ENCODE measurements at places on chromosomes 1 and 21. TPM values are rescaled to one million over a fixed set of nuclear protein-coding genes. Genes with fewer than 3 reads are reported as not detected.

NCAM2 gene
- total RNA-seq = not detected

JAM2 gene
- total RNA-seq = 0.05 TPM

RGL1 gene
- total RNA-seq = 2.6 TPM

SLC25A44 gene
- total RNA-seq = 27.5 TPM

ATAD3C gene
- 0.69 TPM for total RNA-seq

IVL gene
- total RNA-seq = not detected

TMEM79 gene
- 11.6 TPM for total RNA-seq

CRP gene
- not detected for total RNA-seq

MUL1 gene
- total RNA-seq = 17.4 TPM

UBE2Q1 gene
- 106 TPM for total RNA-seq

FCRL5 gene
- not detected for total RNA-seq

BNIPL gene
- 0.99 TPM for total RNA-seq

SLC45A1 gene
- total RNA-seq = 0.44 TPM

- no peak for DNase-seq
- no peak overlapping the region for H3K27ac ChIP-seq
- H3K4me1 ChIP-seq = no peaks in the 10 kb centered on the region
- no peak overlapping the region for H3K4me3 ChIP-seq
- peaks cover 9% of the 10 kb centered on the region for H3K27me3 ChIP-seq
Measured at GRCh38 chr1:111099289-111099688, 40.6 kb downstream of the DRAM2 start.

GRCh38 chr1:145978854-145979745 is 14.6 kb downstream of the POLR3GL start:
- peak; percentile 91 for DNase-seq
- H3K4me1 ChIP-seq = peaks cover 32% of the 10 kb centered on the region
- H3K27ac ChIP-seq = no peak overlapping the region
- no peak overlapping the region for H3K4me3 ChIP-seq
- no peaks in the 10 kb centered on the region for H3K27me3 ChIP-seq

DNA sequence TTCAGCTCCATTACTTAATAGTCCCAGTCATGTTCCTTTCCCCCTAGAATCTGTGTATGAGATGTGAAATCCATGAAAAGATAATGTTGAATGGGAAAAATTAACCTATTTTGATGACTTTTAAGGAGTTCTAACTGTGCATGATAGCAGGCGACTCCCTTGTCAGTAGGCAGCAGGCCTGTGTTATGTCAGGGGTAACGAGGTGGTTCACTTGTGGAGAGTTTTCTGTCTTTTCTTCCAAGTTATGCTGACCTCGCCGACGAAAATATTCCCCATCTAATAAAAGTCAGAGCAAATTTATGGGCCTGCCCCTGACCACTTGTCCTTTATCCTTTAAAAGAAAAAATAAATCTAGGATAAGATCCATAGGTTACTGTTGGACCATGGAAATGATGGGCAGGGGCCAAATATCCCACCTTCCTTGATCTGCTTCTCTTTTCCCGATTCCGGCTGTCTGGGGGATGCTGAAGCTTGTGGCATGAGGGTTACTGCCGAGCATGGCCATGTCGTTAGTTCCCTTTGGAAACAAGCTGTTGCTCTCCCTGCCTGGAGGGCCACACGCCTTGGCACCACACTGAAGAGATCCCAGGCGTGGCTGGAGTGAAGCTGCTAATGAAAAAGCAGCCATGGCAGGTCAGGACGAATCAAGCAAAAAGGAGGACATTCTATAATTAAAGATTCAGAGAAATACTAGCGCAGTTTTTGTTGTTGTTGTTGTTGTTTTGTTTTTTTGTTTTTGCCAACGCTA is 93.8 kb downstream of the ROR1 start:
- H3K27ac ChIP-seq = no peak overlapping the region
- DNase-seq = no peak
- no peaks in the 10 kb centered on the region for H3K4me1 ChIP-seq
- no peaks in the 10 kb centered on the region for H3K36me3 ChIP-seq
- no peak overlapping the region for H3K4me3 ChIP-seq
- H3K27me3 ChIP-seq = peaks cover 2% of the 10 kb centered on the region

- no peaks in the 10 kb centered on the region for H3K27me3 ChIP-seq
- peaks cover 51% of the 10 kb centered on the region for H3K36me3 ChIP-seq
- DNase-seq = no peak
- no peak overlapping the region for H3K4me3 ChIP-seq
Measured at GRCh38 chr1:222627232-222627631, 9.3 kb downstream of the MIA3 start.

GRCh38 chr1:207883104-207883651 is 27.7 kb downstream of the CD34 start:
- peaks cover 50% of the 10 kb centered on the region for H3K4me1 ChIP-seq
- DNase-seq = peak; percentile 35
- peaks cover 3% of the 10 kb centered on the region for H3K36me3 ChIP-seq
- peak overlapping the region; percentile 98 for H3K27ac ChIP-seq
- H3K4me3 ChIP-seq = peak overlapping the region; percentile 76

GRCh38 chr1:204863730-204864129 is 6.9 kb upstream of the NFASC start:
- no peaks in the 10 kb centered on the region for H3K4me1 ChIP-seq
- H3K4me3 ChIP-seq = no peak overlapping the region
- peaks cover 29% of the 10 kb centered on the region for H3K27me3 ChIP-seq
- no peak for DNase-seq

DNA sequence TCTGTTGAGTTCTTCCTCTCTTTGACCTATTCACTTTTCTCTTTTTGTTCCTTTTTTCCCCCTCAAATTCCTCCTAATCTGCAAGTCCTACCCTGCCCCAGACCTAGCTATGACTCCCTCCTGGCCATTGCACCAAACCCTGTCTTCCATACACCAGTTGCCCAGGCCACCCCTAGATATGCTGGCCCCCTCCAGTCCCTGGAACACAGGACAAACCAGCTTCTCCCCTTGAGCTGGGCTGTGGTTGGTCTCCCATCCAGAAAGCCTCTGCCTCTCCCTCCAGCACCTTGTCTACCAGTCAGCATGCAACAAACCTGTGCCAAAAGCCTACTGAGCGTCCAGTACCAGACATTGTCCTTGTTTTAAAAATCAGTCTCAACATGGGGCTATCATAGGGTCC is 59.4 kb downstream of the ELK4 start:
- H3K27me3 ChIP-seq = peaks cover 51% of the 10 kb centered on the region
- no peak overlapping the region for H3K4me3 ChIP-seq
- H3K36me3 ChIP-seq = no peaks in the 10 kb centered on the region
- H3K4me1 ChIP-seq = peaks cover 2% of the 10 kb centered on the region

DNA sequence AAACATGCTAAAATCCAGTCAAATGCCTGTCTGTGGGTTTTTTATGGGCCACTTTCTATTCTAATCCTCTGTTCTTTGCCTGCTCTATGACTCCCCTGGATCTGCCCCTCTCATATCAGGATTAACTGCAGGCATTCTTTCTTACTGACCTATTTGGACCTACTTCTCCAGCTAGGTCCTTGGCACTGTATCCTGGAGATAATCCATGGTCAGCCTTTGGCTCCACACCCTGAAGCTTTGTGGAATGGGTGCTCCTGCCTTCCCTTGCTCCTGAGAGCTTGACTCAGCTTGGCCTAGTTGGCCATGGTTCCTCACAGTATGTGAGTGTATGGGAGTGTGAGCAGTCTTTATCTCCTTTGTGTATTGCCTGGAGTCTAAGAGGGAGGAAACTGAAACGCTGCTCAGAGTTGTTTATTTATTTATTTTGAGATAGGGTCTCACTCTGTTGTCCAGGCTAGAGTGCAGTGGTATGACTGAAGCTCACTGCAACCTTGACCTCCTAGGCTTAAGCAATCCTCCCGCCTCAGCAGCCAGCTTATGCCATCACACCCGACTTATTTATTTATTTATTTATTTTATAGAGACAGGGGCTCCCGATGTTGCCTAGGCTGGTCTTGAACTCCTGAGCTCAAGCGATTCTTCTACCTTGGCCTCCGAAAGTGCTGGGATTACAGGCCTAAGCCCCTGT is 28.7 kb upstream of the CDC14A start:
- peaks cover 5% of the 10 kb centered on the region for H3K36me3 ChIP-seq
- peaks cover 2% of the 10 kb centered on the region for H3K4me1 ChIP-seq
- DNase-seq = no peak
- no peak overlapping the region for H3K27ac ChIP-seq
- no peak overlapping the region for H3K4me3 ChIP-seq

DNA sequence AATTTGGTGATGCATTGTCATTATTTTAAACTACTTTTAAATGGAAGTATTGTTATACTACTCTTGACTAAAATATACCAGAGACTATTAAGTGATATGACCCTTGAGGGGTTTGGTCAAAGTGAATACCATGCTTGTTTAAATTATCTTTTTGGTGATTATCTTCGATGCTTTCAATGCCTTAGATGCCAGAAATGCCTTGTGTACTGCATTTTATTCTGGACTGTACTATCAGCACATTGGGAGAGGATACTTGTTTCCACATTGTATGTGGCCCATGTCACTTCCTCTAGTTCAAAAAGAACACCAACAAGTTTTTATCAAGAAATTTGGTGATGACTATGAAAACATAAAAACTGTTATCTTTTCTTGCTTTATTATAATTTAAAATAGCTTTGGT is 16.3 kb downstream of the MAP3K7CL start:
- peaks cover 22% of the 10 kb centered on the region for H3K4me1 ChIP-seq
- peaks cover 2% of the 10 kb centered on the region for H3K36me3 ChIP-seq
- H3K4me3 ChIP-seq = no peak overlapping the region
- no peaks in the 10 kb centered on the region for H3K27me3 ChIP-seq

DNA sequence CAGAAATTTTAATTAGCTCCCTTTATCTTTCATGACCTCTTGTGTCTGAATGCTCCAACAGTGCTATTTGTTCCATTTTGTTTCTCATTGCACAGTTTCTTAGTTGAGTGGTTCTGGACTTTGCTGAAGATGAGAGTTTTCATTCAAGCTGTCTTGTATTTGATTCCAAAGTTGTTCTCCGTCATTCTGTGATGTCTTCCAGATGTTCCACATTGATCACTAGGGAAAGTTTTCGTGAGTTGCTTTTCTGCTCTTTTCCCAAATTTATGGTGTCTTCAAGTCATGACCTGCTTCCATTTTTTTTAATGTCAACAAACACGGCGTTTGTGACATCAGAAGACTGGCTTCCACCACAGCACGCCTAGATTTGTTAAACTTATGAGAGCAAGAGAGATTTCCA is 575.5 kb downstream of the MRPL39 start:
- H3K27ac ChIP-seq = no peak overlapping the region
- no peaks in the 10 kb centered on the region for H3K36me3 ChIP-seq
- no peaks in the 10 kb centered on the region for H3K27me3 ChIP-seq
- H3K4me1 ChIP-seq = no peaks in the 10 kb centered on the region
- DNase-seq = no peak

- no peaks in the 10 kb centered on the region for H3K36me3 ChIP-seq
- H3K27me3 ChIP-seq = no peaks in the 10 kb centered on the region
- H3K4me3 ChIP-seq = no peak overlapping the region
- H3K27ac ChIP-seq = no peak overlapping the region
- H3K4me1 ChIP-seq = peaks cover 2% of the 10 kb centered on the region
Measured at GRCh38 chr1:210565306-210565705, 236.6 kb downstream of the HHAT start.

DNA sequence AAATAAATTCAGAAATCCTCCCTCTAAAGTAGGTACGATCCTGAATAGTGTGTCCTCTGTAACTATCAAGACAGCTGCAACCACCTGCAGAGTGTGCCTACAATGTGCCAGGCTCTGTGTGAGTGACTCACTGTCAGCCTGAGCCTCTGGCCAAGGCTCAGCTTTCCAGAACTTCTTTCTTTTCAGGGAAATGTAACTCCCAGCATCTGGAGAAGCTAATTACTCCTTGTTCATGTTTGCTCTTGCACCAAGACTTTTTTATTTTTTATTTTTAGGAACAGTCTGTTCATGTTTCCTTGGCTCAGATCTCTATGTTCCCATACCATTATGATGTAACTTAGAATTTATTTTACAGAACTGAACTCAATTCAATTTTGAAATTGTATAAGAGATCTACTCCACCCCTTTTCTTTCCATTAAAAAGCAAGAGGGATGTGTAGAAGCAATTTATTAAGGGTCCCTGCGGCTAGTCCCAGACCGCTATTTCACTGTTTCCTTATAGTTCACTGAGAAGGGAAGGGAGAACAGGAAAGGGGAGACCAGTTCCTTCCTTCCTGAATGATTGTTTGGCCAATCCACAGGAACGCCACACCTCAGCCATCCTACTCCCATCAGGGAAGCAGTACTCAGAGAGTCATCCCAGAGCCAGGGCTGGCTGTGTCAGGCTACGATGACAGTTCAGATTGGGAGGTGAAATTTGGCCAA is 112.4 kb upstream of the ZNF648 start:
- peaks cover 2% of the 10 kb centered on the region for H3K27me3 ChIP-seq
- H3K4me3 ChIP-seq = no peak overlapping the region

DNA sequence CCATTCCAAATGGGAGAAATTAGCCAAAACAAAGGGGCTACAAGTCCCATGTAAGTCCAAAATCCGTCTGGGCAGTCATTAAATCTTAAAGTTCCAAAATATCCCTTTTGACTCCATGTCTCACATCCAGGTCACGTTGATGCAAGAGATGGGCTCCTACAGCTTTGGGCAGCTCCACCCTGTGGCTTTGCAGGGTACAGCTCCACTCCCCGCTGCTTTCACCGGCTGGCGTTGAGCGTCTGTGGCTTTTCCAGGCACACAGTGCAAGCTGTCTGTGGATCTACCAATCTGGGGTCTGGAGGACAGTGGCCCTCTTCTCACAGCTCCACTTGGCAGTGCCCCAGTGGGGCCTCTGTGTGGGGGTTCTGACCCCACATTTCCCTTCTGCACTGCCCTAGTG is 130.2 kb downstream of the TPR start:
- no peak for DNase-seq
- no peak overlapping the region for H3K4me3 ChIP-seq
- H3K27ac ChIP-seq = no peak overlapping the region
- H3K36me3 ChIP-seq = no peaks in the 10 kb centered on the region

GRCh38 chr1:11358984-11359383 is 86.0 kb downstream of the UBIAD1 start:
- DNase-seq = no peak
- H3K4me1 ChIP-seq = no peaks in the 10 kb centered on the region
- peaks cover 3% of the 10 kb centered on the region for H3K27me3 ChIP-seq
- H3K4me3 ChIP-seq = no peak overlapping the region

GRCh38 chr1:84510668-84511067 is 4.3 kb upstream of the GNG5 start:
- no peak for DNase-seq
- no peak overlapping the region for H3K4me3 ChIP-seq
- no peaks in the 10 kb centered on the region for H3K27me3 ChIP-seq
- H3K4me1 ChIP-seq = peaks cover 8% of the 10 kb centered on the region

DNA sequence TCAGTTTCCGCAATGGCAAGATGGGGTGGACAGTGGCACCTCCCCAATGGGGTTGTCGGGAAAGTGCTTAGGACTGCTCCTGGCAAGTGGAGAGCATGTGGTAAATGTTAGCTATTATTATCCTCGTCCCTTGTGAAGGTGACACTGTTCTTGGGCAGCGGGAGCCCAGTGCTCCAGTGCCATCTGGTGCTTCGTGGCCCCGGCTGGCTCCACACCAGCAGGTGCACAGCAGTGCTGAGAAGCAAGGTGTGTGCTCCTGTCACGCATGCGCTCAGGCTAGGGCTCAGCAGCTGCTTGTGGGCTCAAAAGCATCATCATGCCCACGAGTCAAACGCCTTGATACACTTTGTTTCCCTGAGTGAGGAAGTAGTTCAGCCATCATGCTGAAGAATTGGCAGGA is 24.9 kb upstream of the KCNC4 start:
- no peaks in the 10 kb centered on the region for H3K36me3 ChIP-seq
- H3K4me1 ChIP-seq = no peaks in the 10 kb centered on the region
- H3K4me3 ChIP-seq = no peak overlapping the region
- DNase-seq = no peak
- H3K27ac ChIP-seq = no peak overlapping the region

GRCh38 chr1:230280906-230281413 is 145.2 kb downstream of the PGBD5 start:
- H3K4me3 ChIP-seq = no peak overlapping the region
- H3K27me3 ChIP-seq = no peaks in the 10 kb centered on the region
- no peak for DNase-seq
- no peak overlapping the region for H3K27ac ChIP-seq

- peaks cover 31% of the 10 kb centered on the region for H3K36me3 ChIP-seq
- peaks cover 54% of the 10 kb centered on the region for H3K4me1 ChIP-seq
- no peak overlapping the region for H3K4me3 ChIP-seq
Measured at GRCh38 chr1:21278208-21278859, 11.9 kb downstream of the ECE1 start.

Data from activated CD4-positive, alpha-beta T cell treated with anti-CD3 and anti-CD28 coated beads, Interleukin-2, amount 10 ng/mL, durations not matched to agents 7 days and 5 days (primary cell).